H7 (cell line): ENCODE measurements at places on chromosomes 7 and 10. TPM values are rescaled to one million over a fixed set of nuclear protein-coding genes. Genes with fewer than 3 reads are reported as not detected.

GRCh38 chr7:18504965-18505364, 9.4 kb downstream of the HDAC9 start:
- no peak for DNase-seq

The FAM185A gene
- 3.5 and 5.1 TPM in 2 replicates for total RNA-seq

- DNase-seq = no peak
Observed at GRCh38 chr7:70153933-70154332, 555.7 kb downstream of the AUTS2 start.

DNA sequence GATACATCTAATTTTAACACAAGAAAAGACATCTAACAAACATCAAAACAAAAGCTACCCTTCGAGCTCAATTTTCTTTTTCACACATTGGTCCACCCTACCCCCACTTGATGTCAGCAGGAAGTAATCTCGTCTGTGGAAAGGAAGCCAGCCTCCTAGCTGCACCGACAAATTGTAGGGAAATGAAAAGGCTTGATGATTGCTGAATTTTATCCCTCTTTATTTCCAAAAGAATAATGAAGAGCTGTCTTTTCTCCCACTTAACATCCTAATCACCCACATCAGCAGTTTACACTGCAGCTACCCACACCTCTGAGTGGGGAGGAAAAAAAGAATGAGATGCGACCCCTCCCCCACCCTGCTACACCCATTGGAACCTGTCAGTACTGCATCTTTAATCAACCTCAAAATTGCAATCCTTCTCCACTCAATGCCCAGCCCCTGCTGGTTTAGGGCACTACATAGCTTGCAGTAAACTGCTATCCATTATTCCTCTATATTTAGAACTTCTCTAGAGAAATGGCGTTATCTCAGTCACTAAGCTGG, 10.6 kb upstream of the CPVL start:
- DNase-seq = peak; percentile 16

GRCh38 chr7:4040109-4040928, 641.8 kb upstream of the FOXK1 start:
- no peak for DNase-seq

The MET gene
- 14.6 and 25.4 TPM in 2 replicates for total RNA-seq
